Tibial artery (tissue), 4 donors: ENCODE measurements at places on chromosomes 5 and 9.
A peak's percentile ranks its signal among the peaks of the same experiment; 100 is the strongest.

GRCh38 chr9:70816316-70816715 lies 305.1 kb downstream of the TRPM3 start:
- DNase-seq: no peak

DNA sequence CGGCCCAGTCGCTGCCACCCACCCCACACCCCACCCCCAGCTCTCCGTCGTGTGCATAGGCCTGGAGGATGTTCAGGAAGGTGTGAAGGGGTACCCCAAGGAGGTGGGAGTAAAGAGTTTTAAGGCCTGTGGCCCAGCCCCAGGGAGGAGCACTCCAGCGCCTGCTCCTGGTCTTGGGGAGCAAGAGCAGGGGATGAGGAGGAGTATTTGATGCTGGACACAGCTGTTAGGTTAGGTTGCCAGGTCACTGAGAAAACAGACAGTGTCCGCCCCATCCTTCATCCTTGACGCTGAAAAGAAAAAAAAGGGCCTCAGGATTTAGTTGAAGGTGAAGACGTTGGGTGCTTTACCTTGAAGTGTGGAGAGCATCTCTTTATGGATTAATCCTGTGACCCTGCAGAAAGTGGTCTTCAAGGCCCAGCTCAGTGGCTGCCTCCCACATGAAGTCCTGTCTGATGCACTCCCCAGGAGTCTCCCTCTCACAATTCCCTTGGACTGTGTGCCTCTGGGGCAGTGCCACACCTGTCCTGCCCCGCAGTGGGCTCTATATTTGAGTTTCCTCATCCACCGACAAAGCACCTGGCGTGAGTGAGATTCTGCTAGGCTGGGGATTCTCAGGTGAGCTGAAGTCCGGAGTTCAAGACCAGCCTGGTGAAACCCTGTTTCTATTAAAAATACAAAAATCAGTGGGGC lies 101.8 kb downstream of the SPRY4 start:
- DNase-seq: peak; percentile 46

DNA sequence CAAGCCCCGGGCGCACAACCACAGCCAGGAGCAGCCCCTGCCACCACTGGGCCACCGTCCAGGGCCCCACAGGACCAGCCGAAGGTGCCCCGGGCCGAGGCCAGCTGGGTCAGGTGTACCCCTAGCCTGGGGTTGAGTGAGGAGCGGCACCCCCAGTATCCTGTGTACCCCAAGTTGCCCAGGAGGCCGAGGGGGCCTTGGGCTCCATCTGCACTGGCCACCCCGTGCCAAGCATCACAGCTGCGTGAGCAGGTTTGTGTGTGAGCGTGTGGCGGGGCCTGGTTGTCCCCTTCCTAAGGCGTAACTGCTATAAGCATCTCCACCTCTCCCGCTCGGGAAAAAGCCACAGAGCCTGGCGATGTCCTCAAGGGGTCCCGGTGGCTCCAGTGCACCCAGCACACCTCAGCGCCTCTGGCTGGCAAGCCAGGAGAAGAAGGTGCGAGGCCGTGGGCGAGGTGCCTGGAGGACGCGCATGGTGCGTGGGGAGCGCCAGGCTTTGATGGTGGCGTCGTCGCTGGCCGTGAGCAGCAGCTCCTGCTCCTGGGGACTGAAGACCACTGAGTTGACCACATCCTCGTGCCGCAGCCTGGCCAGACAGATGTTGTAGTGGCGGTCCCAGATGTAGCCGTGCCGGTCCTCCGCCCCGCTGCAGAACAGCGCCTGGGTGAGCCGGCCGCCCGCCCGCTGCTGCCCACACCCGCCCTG lies 3.9 kb downstream of the FBXW5 start:
- no peak for DNase-seq

DNA sequence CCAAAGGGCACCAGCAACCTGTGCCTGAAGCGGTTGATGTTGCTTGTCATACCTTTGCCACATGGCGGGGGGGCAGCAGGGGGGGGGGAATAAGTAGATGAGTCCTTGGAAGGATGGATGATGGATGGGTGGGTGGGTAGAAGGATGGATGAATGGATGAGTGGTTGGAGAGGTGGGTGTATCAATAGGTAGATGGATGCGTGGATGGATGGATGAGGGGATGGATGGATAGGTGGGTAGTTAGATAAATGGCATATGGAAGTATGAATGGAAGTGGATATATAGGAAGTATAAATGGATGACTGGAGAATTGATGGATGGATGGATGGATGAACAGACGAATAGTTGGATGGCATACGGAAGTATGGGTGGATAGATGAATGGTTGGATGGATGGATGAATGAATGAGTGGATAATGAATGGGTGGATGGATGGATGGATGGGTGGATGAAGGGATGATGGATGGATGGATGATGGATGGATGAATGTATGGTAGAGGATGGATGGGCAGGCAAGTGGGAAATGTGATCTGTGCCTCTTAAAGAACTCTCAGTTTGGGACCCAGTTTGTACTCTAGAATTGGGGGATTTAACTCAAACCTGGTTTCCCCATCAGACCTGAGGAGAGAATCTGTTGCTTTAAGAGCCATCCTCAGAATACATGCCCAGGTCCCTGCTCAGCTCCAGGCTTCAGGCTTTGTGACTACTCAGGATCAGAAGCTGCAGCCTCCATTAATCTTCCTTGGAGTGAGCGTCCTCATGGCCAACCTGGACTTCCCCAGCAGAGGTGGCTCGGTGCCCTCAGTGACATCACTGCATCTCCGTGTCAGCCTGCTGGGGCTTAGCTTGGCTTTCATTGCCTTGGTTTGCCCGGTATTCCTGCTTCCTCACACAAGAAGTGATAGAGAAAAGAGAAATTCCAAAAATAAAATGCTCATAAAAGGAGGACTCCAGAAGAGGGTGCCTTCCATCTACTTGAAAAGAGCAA lies 27.6 kb upstream of the SUSD3 start:
- DNase-seq: no peak

- peak; percentile 6 for DNase-seq
Measured at GRCh38 chr5:171705036-171705435, 80.6 kb upstream of the SMIM23 start.

GRCh38 chr5:139075066-139076050 lies 122.8 kb downstream of the SIL1 start:
- no peak for DNase-seq

DNA sequence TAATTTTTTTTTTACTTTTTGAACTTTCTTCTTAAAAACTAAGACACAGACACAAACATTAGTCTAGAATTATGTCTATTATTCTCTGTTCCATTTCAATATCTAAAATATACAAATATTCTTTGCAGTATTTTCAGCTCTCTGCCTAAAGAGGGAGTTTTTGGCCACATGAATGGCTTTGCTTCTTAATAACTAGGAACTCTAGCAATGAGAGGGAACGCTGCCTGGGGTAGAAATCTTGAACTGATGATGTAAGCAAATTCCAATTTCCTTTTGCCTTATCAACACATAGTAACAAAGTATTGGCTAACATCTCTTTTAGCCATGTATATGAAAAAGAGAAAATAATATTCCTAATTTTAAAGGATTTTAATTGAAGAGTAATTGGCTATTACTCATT lies 51.9 kb downstream of the SLC25A46 start:
- no peak for DNase-seq

GRCh38 chr5:110386782-110387181 lies 339.7 kb downstream of the TMEM232 start:
- no peak for DNase-seq

GRCh38 chr9:28317745-28318144 lies 744.5 kb upstream of the C9orf72 start:
- no peak for DNase-seq
